ENCODE measurements at places on chromosomes 6 and 20. TPM values are rescaled to one million over a fixed set of nuclear protein-coding genes. Genes with fewer than 3 reads are reported as not detected.

DNA sequence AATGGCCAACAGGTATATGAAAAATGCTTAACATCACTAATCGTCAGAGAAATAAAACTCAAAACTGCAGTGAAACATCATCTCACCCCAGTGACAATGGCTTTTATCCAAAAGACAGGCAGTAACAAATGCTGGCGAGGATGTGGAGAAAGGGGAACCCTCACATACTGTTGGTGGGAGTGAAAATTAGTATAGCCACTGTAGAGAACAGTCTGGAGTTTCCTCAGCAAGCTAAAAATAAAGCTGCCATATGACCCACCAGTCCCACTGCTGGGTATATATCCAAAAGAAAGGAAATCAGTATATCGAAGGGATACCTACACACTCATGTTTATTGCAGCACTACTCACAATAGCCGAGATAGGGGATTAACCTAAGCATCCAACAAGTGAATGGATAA is 23.4 kb upstream of the INSM1 start:
- DNase-seq, result no peak

GRCh38 chr6:37565267-37566110 is 65.8 kb upstream of the CCDC167 start:
- DNase-seq, result peak; percentile 19

GRCh38 chr6:150301846-150302519 is 66.8 kb upstream of the IYD start:
- DNase-seq, result no peak

GRCh38 chr6:37776566-37776965 is 43.0 kb upstream of the ZFAND3 start:
- DNase-seq, result no peak

GRCh38 chr6:146602526-146602925 is 3.8 kb downstream of the ADGB start:
- no peak for DNase-seq

DNA sequence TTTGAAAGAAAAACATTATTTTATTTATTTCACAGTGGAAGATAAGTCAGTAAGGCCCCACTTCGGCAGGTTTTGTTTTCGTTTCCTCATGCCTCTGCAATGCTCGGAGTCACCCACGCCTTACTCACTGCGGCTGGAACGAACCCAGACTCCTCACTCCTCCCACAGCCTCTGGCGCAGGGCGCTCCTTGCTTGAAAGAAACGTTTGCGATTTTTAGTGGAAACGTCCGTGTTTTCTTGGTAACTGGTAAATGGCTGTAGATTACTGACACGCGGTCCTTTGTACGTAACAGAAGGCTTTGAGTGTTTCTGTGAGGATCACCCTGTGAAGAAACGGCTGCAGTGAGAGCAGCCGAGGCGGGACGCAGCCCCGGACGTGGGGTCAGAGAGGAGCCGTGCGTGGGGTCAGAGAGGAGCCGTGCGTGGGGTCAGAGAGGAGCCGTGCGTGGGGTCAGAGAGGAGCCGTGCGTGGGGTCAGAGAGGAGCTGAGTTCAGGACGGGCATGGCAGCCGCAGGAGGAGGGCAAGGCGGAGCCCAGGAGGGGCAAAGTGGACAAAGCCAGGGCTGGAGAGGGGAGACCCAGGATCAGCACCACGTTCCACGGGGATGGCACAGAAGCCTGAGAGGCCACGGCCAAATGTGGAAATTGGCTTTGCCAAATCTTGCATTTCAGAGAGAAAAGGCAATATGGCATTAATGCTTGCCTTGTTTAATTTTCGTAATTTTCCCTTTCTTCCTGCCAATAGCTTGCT is 198.6 kb upstream of the THBS2 start:
- DNase-seq, result peak; percentile 68

DNA sequence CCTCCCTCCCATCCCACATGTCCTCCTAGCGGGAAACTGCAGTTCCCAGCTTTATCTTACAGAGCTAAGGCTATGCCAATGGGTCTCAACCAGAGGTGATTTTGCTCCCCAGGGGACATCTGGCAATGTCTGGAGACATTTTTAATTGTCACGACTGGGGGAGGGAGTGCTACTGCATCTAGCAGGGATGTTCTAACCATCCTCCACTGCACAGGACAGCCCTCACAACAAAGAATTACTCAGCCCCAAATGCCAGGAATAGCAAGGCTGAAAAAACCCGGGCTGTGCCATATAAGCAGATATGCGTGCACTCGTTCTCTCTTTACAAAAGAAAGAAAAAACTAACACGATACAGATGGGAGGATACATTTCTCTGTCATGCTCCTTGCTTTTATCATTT is 8.5 kb downstream of the MRPS18A start:
- DNase-seq, result no peak

CARMIL1 gene
- 2.2 TPM for total RNA-seq

ETV7 gene
- total RNA-seq, result not detected

TOX2 gene
- 0.25 TPM for total RNA-seq

CRISP3 gene
- total RNA-seq, result 1.3 TPM

Measured in heart right ventricle (tissue), 16 donors.